ENCODE measurements at places on chromosomes 12 and 14.

DNA sequence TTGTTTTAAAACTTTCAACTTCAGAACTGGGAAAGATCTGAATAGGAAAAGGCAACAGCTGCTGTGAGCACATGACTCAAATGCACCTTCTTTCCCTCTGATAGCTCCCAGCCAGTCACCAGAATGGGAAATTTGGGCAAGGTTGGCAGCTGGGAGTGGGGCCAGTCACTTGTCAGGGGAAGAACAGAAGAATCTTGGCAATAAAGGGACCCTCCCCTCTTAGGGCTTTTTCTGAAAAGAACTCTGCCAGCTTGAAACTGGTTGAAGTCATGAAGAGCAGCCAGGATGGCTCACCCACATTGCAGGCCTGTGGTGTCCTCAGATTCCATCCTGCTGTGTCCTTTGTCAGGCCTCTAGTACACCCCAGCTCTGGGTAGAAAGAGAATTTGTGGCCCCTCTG lies 10.3 kb upstream of the RIC8B start:
- no peak for DNase-seq

DNA sequence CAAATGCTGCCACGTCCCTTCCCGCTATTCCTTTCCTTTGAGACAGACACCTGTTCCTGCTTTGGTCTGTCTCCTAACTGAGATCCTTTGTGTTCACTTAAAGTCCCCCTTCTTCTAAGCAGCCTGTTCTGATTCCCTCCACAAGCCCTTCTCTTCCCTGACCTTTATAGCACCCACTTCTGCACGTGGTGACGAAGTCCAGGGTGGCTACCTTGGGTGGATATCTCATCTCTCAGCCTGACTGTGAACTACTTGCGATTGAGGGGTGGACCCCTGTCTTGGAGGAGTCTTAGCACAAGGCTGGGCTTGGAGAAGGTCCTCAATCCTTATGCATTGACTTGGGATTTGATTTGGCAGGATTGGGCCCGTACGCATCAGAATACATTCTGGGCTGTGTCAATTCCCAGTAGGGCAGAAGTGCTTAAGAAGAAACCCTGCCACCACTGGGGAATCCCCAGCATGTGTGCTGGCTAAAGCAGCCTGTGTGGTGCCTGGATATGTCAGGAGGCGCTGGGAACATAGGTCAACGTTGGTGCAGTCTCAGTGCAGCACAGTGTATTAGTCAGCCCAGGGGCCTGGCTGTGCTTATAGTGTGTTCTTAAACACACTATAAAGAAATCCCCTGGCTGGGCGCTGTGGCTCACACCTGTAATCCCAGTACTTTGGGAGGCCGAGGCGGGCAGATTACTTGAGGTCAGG lies 23.6 kb downstream of the KRT80 start:
- peak; percentile 47 for DNase-seq

DNA sequence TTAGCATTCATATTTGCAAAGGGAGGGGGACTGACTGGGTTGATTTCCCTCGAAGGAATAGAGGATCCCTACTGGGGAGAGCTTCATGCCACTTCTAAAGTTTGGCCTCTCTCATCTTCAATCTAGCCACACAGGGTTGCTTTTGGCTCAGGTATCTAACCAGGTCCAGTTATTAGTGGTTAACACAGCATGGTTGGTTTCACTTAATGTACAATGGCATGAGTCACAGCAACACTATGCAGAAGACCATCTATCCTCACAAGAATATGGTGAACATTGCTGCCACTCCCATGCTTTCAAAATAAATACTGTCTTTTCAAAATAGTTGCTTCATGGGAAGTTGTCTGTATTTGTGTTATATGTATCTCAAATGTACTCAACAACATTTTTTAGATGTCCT lies 6.6 kb upstream of the RAB3IP start:
- peak; percentile 55 for DNase-seq

GRCh38 chr12:123998991-123999359 lies 26.0 kb downstream of the ZNF664 start:
- DNase-seq: no peak

- DNase-seq: no peak
These were observed 29.3 kb upstream of the TEX22 start for GRCh38 chr14:105368910-105369652.

GRCh38 chr12:51848326-51848727 lies at the start of gene FIGNL2:
FIGNL2 (minus strand) TSS chr12:51848718; CDS start chr12:51822413, 26,305 bp downstream.
- peak; percentile 28 for DNase-seq

- DNase-seq: no peak
These were observed 1883.7 kb upstream of the FLRT2 start for GRCh38 chr14:83646228-83646627.

- DNase-seq: no peak
These were observed 9.0 kb downstream of the SLC25A47 start for GRCh38 chr14:100332071-100332639.

DNA sequence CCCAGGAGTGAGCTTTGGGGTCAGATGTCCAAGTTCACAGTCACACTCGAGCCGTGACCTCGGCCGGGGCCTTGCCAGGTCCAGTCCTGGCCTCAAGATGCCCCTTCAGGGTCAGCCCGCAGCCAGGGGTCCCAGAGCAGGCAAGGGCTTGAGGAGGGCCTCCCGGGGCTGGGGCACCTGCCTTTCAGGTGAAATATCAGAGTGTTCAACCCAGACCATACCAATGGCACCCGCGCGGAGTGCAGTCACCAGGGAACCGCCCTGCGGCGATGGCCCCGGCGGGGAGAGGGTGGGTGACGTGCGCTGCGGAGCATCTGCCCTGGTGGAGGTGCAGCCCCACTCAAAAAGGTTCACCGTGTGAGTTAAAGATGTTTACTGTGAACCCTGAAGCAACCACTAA lies 16.9 kb downstream of the LRCOL1 start:
- DNase-seq: no peak

DNA sequence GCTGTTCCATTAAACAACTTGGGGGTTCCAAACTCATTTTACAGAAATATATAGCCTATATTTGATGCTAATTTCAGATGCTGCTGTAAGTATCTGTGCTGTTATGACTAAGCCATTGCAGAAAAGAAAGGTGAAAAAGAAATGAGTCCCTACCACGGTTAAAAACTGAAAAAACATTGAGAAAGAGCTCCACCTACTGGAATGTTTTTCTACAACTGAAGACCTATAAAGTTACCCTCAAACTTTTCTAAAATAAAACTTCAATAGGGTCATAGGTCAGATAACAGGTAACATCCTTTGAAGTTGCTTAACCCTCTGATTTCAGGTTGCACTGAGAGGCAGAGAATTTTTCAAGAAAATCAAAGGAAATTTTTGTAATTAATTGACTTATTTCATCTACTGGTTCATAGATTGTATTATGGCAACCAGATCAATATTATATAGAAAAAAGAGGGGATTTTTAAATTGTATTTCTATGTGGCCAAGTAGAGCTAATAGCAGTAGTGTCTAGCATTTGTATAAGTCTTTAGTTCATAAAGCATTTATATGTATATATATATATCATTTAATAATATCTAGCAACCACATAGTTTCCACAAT lies 279.9 kb downstream of the RPS29 start:
- DNase-seq: peak; percentile 41

- peak; percentile 87 for DNase-seq
These were observed 44.2 kb downstream of the SOCS2 start for GRCh38 chr12:93616584-93617101.

DNA sequence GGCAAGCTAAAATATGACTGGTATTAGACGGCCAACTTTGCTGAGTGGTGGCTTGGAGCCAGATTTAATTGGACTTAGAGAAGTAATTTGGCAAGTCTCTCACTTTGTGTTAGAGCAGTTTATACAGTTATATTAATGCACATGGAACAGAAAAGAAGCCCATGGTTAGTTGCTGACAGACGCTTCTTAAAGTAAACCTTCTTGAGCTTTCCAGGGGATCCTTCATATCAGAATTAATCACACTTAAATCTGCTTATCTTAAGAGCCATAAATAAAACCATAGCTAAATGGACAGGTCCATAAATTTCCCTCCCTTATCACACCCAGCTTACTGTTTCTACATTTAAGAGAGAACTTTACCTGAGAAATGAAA lies 9.6 kb downstream of the GSG1 start:
- DNase-seq: peak; percentile 32

- DNase-seq: peak; percentile 96
These were observed 320.6 kb downstream of the RAD51B start for GRCh38 chr14:68140076-68140741.

DNA sequence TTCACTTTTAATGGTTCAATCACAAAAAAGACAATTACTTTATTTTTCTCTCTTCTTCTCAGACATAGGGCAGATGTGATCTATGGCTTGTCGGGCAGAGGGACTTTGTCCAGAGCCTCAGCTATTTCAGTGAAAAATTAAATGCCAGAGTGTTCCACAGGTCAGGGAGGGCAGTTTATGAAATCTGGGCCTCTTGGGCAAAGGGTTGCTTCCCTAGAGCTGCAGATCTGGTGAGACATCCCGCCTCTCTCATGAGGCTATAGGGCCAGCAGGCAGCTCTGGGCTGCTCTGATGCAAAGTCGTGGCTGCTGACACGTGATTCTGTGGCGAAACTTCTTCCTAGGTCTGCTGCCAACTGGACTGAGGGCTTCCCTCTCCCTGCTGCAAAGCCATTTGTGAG lies 6.0 kb downstream of the CLMN start:
- DNase-seq: peak; percentile 28
